ENCODE measurements at places on chromosomes 1 and 21. TPM values are rescaled to one million over a fixed set of nuclear protein-coding genes. Genes with fewer than 3 reads are reported as not detected.

- no peak for DNase-seq
- peaks cover 92% of the 10 kb centered on the region for H3K4me1 ChIP-seq
- no peaks in the 10 kb centered on the region for H3K36me3 ChIP-seq
- H3K4me3 ChIP-seq = no peak overlapping the region
- H3K27me3 ChIP-seq = no peaks in the 10 kb centered on the region
- H3K27ac ChIP-seq = no peak overlapping the region
Measured at GRCh38 chr1:225769687-225770086, 7.9 kb upstream of the SRP9 start.

DNA sequence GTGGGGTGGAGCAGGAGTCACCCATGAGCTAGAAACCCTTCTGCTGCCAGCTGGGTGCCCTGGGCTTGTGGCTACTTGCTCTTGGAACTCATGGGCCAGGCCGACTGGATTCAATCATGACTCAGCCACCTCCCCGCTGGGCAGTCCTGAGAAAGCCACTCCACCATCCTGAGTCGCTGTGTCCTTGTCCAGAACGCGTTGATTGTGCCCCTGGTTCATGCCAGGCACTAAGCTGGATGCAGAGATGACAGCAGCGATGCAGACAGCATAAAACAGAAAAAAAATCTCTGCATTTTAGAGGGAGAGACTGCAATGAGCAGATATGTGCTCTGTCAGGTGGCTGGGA lies 10.6 kb downstream of the PADI1 start:
- no peak for DNase-seq
- H3K36me3 ChIP-seq = no peaks in the 10 kb centered on the region
- H3K27ac ChIP-seq = no peak overlapping the region
- no peak overlapping the region for H3K4me3 ChIP-seq

- no peak overlapping the region for H3K27ac ChIP-seq
- no peaks in the 10 kb centered on the region for H3K27me3 ChIP-seq
- H3K36me3 ChIP-seq = peaks cover 22% of the 10 kb centered on the region
- DNase-seq = no peak
Measured at GRCh38 chr1:228404107-228404720, 2.4 kb downstream of the TRIM11 start.

- H3K4me3 ChIP-seq = no peak overlapping the region
- DNase-seq = no peak
- H3K36me3 ChIP-seq = no peaks in the 10 kb centered on the region
Measured at GRCh38 chr1:107432108-107432507, 291.3 kb downstream of the NTNG1 start.

DNA sequence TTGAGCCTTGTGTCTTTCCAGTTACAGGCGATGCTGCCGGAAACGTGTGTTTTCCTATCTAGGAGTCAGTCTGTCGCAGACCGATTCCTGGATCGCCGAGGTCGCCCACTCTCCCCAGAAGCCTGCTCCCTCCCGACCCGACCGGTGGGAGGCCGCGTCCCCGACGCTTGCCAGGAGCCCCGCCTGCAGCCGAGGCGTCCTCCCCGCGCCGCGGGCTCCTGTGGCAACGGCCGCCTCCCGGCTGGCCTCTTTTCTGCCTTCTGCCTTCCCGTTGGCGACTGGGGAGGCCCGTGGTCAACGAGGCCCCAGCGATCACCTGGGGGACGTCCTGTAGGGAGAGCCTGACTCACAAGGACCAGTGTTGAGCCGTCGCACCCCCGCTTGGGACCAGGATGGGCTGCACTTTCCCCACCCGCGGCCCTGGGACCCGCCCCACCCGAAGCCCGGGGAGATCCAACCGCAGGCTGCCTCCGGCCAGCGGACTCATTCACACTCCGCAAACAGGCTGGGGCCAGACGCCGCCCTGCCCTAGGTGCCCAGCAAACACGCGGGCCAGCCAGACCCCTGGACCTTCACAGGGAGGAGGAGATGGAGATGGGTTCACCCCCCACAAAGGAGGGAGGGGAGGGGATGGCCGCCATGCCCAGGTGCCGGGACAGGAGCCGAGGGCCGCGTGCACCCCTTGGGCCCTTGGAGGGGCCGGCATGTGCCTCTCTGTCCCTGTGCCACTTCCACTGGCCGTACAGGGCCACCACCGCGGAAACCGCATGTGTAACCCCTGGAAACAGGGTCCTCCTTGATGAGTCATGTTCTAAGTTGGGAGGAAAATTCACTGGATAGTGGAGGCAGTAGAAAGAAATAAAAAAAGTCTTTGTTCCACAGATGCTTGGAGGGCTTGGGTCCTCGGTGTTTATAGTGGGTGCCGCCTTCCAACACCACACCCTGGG lies 7.2 kb upstream of the COL6A1 start:
- H3K4me3 ChIP-seq = no peak overlapping the region
- DNase-seq = peak; percentile 71
- H3K36me3 ChIP-seq = no peaks in the 10 kb centered on the region
- peak overlapping the region; percentile 83 for H3K27ac ChIP-seq

DNA sequence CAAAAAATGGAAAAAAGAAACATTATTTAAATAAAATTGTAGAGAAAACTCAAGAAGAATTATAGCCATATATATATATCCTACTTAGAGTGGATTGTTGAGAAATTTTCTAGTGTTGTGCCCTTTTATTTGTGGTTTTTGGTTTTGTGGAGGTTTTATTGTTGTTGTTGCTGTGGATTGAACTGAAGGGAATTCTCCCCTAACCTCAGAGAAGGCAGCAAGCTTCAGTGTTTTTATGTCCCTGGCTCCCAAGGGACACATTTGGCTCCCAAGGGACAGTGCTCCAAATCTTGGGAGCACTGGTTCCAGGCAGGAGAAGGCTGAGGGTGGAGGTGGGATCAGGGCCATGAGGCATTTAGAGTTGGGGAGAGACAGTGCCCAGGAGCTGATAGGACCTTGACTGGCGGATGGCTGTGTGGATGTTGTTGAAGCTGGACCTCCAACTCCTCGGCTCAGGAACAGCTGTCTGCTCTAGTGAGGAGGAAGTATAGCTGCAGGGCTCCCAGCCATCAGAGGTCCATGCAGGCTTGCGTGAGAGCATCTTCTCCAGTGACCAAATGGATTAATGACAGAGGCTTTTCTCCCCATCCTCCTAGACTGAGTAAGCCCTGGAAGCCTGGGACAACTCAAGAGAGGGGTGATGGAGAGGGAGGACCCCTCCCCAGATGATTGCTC lies 100.5 kb downstream of the TEX35 start:
- peaks cover 4% of the 10 kb centered on the region for H3K4me1 ChIP-seq
- no peaks in the 10 kb centered on the region for H3K27me3 ChIP-seq
- H3K36me3 ChIP-seq = no peaks in the 10 kb centered on the region
- H3K27ac ChIP-seq = no peak overlapping the region

DNA sequence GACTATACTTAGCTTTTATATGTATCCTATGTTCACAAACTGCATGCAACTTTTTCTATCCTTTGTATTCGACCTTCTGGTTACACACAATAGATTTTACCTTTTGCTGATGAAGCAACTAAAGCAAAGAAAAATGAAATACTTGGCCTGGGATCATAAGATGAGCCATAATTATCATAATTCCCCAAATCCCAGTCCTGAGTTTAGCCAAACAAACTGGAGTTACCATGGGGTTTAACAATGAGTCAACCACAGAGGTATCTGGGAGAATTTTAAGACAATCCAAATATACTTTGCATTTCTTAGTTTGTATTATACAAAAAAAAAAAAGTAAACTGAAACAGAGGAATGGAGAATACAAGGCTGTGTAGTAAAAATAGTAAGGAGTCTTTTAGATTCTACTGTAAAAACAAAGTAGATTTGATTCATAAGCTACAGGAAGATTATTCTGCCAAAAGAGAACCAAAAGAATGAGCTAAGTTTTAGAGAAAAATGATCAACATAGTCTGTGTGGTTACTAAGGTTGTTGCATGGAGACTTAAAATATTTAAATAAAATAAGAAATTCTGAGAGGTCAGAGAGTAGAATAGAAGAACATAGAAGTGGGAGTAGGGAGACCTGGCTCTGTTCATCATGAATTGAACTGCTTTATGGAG lies 60.4 kb upstream of the GORAB start:
- no peaks in the 10 kb centered on the region for H3K36me3 ChIP-seq
- no peak overlapping the region for H3K27ac ChIP-seq
- no peaks in the 10 kb centered on the region for H3K4me1 ChIP-seq
- H3K4me3 ChIP-seq = no peak overlapping the region
- no peaks in the 10 kb centered on the region for H3K27me3 ChIP-seq

GRCh38 chr1:153882296-153882912 lies 40.4 kb downstream of the GATAD2B start:
- H3K4me1 ChIP-seq = peaks cover 9% of the 10 kb centered on the region
- no peaks in the 10 kb centered on the region for H3K27me3 ChIP-seq
- H3K27ac ChIP-seq = no peak overlapping the region
- no peak for DNase-seq
- H3K4me3 ChIP-seq = no peak overlapping the region

VANGL2 gene
- 1.7 TPM for polyA plus RNA-seq

NTMT2 gene
- polyA plus RNA-seq = not detected

PARS2 gene
- 2.9 TPM for polyA plus RNA-seq

AQP10 gene
- 1.4 TPM for polyA plus RNA-seq

KRTAP10-10 gene
- not detected for polyA plus RNA-seq

AIM2 gene
- 2.9 TPM for polyA plus RNA-seq

ATP1A4 gene
- 0.08 TPM for polyA plus RNA-seq

All from lung (tissue), 17 donors.